ENCODE measurements at places on chromosomes 6 and 20. TPM values are rescaled to one million over a fixed set of nuclear protein-coding genes. Genes with fewer than 3 reads are reported as not detected.

TENT5A gene
- 16.4 TPM for total RNA-seq

- no peak for DNase-seq
Measured at GRCh38 chr6:87675004-87675681, 26.9 kb downstream of the AKIRIN2 start.

DNA sequence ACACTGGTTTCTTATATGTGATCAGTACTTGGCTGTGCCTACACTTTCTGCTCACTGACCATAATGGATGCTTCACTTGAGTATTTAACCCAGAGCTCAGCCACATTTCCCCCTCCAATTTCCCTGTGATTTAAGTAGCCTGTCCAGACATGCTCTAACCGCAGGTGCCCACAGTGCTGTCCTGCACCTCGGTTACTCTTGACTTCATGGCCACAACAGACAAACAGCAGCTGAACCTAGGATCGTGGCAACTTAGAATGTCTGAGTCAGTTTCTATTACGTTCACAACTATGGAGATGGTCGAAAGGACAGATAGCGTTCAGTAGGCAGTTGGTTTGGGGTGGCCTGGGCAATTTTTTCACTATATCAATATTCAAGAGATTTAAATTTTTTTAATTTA, 306.9 kb upstream of the SGK1 start:
- DNase-seq: no peak

TPBG gene
- total RNA-seq: 7.9 TPM

GPR6 gene
- not detected for total RNA-seq

DNA sequence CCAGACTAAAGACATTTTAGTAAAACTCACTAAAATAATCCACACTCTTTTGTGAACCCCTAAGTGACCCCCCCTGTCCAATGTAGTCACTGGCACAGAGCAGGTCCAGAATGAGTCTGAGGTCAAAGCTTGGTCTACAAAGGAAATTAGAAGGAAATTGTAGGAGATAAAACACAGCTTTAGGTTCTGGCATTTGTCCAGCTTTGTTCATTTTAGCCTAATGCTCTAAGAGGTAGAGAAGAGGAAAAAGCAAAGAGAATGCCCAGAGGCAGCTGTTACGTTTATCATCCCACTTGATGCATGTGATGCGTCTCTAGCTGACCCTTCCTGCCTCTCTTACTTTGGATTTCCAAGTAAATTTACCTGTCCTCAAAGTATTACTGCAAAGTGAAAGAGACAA, 62.5 kb downstream of the CNKSR3 start:
- no peak for DNase-seq

DNA sequence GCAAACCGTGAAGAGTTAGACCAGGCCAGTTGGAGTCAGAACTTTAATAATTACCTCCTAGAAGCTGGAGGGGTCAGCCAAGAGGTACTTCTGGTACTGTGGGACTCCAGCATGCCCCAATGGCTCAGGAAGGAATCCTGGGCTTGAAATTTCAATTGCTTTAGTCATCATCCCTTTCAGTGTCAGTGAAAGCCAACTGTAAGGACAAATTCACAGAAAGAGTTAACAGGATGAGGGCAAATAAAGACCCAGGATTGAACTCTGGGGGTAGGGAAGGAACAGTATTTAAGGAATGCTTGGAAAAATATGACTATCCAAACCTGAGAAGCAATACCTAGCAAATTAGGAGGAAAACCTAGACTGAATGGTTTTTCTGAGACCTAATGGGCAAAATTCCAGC, 735.1 kb upstream of the MARCKS start:
- peak; percentile 74 for DNase-seq

TRAPPC3L gene
- total RNA-seq: not detected

Data from MG63 (cell line).